ENCODE measurements at places on chromosomes 7 and 10. TPM values are rescaled to one million over a fixed set of nuclear protein-coding genes. Genes with fewer than 3 reads are reported as not detected.

DNA sequence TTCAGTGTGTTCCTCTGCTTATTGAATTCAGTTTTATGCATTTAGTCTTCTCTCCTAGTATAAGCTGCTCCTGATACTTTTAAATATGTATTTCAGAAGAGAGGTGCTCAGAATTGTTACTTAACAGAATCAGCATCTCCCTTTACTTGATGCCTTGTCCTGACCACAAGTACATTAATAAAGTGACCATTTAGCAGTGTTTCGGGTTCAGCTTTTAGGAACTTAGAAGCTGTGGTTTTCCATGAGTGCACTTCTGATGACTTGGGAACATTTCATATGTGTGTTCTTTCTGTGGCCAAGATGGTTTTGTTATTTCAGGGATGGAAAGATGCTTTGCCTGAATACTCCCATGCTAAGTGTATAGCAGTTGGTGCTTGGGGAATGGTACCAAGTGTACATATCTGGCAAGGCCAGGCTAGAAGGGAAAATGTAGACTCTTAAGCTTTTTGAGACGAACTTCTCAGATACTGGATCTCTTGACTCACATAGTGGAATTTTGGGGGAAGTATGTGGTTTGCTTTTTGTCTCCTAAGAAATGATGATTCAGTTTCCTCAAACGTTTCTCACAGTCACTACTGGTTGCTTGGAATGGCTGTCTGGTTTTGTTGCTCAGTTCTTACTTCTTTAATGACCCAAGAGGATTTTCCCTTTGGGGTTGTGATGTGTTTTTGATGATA lies 17.2 kb downstream of the SGPL1 start:
- DNase-seq = no peak

DNA sequence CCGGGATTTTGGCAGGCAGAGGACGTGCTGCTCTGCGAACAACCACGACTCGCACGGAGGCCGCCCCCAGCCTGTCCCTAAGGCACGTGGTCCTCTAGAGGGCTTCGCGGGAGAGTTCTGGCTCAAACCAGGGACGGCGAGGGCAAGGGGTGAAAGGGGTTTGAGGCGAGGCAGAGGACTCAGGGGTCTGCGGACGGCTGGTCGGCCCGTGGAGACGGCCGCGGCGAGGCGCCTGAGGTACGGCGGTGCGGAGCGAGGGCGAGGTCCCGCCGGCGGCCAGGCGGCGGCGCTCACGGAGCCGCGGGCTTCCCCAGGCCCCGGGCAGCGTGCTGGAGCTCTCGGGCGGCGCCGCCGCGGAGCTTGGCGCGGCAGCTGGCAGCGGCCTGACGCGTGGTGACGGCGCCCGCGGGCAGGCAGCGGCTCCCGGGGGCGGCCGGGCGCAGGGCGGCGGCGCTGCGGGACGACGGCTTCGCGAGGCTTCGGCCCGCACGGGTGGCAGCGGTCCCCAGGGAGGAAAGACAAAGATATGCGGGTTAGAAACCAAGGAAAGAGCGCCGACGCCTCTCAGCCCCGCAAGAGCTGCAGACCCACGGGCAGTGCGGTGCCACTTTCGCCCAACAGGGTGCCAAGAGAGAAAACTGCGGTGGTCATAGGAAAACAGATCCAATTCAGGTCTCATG lies 44.8 kb downstream of the ZNF800 start:
- DNase-seq = peak; percentile 20

The MAT1A gene
- 1.5 TPM for total RNA-seq

- DNase-seq = no peak
Measured at GRCh38 chr7:64807731-64808365, 13.6 kb downstream of the ZNF138 start.

DNA sequence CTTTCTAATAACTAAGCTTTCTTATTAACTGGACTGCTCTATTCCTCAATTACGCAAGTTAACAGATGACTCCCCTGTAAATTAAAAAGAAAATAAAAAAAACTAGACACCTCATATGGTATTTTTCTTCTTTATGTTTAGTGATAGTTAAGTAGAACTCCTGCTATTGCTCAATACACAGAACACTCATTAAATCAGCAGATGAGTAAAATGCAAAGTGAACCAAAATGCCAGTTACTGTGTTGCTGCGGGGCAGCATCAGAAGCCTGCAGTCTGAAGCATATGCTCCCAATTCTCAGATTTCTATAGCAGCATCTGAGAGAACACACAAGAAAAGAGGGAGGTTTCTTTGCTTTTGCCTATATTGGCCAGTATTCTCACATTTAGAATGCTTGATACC lies 28.4 kb downstream of the CDK6 start:
- DNase-seq = no peak

DNA sequence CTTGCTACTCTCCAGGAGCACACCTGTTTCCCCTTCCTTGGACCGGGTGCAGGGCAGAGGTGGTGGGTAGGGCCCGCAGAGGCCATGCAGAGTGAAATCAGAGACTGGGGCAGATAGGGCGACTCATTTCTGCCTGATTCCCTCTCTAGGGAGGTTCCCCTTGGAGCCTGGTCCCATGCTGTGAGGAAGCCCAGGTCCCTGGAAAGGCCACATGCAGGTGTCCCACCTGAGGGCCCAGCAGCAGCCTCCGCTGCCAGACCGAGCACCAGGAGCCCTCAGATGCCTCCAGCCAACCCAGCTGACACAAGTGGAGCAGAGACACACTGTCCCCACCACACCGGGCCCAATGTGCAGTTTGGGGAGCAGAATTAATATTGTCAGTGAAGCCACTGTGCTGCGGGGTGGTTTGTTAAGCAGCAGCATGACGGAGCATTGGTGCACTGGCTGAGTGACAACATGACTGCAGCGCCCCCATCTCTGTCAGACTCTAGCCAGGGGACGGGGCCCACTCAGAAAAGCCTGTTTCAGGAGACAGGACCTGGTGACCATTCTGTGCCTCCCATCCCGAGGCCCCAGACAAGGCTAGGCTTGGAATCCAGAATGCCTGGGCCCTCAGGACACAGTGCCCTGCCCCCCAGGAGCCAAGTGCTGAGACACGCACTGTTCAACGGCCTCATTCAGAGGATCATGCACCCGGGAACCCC lies 30.4 kb upstream of the RET start:
- DNase-seq = no peak

DNA sequence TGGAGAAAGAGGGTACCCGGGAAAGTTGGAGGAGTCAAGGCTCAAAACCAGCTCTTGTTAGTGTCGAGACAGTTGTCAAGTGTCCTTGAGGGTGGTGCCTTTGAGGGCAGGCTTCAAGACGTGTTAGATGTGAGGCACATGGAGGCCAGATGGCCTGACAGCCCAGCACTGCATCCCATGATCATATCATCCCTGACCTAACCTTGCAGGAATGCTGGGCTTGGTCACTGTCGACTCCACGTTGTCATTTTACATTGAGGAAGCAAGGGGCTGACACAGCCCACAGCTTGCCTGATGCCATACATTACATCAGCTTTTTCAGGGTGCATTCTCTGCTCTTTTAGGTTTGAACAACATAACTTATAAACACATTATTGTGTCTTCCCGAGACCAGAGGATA lies 114.1 kb downstream of the ABCA13 start:
- no peak for DNase-seq

The THSD7A gene
- 38.6 TPM for total RNA-seq

Measured in Panc1 (cell line).